CMK (cell line): ENCODE measurements at places on chromosomes 11 and 22.

DNA sequence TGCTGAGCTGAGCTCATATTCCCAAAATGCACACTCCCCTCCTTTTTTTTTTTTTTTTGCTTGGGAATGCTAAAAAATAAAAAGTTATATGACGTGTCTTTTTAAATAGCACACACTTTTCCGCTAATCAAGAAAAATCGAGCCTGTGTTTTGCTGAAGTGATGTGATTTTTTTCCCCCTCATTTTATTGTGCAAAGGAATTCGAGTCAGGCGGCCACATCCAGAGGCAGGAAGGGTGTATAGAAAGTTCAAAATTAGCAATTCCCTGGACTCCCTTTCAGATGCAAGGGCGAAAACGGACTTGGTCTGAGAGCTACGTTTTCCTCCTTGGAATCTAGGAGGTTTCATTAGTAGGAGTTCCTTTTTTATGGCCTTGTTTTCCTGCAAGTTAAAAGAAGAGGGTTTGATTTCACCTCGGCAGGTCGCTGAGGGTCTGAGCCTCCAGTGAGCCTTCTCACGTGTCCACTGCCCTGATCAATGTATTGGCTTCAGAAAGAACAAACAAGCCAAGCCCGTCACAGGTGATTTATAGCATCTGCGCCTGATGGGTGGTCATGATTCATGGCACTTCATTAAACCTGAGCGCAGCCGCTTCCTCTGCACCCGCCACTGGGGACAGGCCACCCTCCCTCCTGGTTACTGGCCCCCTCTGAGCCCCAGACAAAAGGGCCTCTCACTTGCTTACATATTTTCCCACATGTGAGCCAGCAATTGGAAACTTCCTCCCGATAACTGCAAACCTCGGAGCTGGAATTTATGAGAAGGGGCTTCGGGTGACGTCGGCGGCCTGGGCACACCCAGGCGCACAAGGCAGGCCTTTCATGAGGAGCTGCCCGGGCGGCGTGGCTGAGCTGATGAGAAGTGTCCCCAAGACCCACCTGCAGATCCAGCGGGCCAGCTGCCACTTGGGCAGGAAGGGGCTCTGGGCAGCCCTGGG is 64.4 kb upstream of the LINC01488 start:
- no peak for DNase-seq

GRCh38 chr22:41128606-41129005 is 36.2 kb downstream of the EP300 start:
- no peak for DNase-seq

DNA sequence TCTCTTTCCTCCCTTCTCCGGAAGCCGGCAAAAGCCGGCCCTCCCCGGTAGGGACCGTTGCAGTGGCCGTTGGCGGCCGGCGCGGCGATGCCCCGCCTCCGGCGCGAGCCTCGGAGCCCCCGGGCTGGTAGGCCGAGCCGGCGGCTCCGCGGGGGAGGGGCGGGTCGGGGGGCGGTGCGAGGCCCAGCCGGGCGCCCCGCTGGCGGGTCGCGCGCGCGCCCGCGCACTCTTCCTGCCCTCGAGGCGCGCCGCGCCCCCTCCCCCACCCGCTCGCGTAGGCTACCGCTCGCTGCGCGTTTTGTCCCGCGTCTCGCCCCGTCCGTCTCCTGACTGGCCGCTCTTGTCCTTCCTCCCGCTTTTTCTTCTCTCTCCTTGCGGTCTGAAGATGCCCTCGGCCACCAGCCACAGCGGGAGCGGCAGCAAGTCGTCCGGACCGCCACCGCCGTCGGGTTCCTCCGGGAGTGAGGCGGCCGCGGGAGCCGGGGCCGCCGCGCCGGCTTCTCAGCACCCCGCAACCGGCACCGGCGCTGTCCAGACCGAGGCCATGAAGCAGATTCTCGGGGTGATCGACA is 591 bp downstream of the CAPRIN1 start:
- DNase-seq, result peak; percentile 82

DNA sequence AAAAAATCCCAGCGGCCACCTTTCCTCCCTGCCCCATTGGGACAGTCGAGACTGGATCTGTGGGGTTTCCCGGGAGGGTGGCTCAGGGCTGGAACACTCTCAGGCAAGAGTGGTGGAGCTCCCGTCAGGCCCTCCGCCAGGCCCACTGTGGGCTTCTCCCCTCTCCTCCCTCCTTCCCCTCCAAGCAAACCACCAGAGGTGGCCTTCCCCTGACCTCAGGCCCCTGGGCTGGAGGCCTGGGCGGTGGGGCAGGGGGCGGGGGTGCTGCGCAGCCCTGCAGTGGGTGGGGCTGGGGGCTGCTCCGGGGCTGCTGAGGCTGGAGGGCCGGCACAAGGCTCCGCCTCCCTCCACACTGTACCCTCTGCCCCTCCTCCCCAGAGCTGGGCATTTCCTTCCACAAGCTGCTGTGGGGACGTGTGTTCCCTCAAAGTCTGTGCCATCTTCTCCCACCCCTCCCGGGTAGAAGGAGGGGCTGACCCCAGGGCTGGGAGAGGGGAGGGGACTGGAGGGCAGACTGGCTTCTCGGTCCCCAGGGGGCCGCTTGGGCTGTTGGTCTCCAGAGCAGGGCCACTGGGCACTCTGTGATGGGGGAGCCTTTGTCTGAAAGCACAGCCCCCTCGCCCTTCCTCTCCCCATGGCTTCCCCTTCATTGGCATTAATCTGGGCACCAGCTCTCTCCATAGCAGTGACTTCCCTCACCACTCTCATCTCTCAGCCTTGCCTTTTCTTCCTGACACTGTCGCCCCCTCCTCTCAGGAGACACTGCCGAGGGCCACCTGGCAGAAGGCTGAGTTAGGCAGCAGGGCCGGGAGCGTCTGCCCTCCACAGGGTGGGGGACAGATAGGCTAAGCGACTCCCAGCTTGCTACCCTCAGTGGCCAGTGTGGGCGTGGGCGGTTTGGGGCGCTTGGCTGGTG is 7.1 kb downstream of the RCOR2 start:
- no peak for DNase-seq

DNA sequence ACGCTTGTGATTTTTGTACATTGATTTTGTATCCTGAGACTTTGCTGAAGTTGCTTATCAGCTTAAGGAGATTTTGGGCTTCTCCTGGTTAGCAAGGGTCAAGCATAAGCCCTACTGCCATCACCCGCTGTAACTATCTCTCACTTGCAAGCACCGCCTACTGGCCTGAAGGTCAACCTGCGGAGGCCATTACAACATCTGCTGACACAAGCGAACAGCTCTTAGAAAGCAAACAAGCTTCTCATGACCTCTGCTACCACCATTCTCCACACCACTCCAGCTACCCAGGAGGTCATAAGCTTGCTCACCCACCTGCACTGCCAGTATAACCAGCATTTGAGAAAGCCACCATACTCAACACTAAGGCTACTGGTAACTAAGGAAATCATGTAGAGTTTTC is 288.4 kb upstream of the KIRREL3 start:
- no peak for DNase-seq

- no peak for DNase-seq
Measured at GRCh38 chr11:31798554-31799434, 12.3 kb downstream of the PAX6 start.

DNA sequence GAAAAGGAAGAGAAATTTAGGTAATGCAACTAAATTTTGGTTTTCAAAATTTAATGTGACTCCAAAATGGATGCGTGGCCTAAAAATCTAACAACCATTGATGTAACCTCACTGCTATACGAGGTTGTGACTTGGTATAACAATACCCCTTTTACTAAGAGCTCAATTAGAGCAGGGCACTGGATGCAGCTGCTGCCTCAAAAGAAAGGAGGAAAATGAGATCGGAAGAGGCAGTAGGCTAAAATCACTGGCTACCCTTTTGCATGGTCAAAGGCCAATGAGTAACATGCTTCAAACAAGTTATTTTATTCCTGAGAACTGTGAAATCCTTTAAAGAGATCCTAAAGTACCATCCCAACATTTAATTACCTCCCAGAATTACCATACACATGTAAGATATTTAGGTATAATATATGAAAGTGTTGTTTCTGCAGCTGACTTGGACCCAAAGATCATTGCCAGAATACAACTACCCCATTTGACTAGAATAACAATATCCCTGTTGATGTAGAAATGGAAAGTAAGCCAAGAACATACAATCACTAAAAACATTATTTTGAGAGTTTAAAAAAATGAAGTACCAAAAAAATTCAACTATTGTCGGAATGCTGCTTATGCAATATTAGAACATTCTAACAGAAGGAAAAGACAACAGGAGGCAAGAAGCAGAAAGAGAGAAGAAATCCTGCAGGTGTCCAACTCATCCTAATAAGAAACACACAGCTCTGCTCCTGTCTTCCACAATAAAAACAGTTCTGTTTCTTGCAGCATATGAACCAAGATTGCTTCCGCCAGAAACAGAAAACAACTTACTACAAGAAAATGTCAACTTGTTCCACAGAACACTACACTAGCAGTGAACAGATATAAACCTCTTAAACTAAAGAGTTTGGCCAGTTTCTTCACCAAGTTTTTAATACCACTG is 15.0 kb downstream of the SIK3 start:
- no peak for DNase-seq

DNA sequence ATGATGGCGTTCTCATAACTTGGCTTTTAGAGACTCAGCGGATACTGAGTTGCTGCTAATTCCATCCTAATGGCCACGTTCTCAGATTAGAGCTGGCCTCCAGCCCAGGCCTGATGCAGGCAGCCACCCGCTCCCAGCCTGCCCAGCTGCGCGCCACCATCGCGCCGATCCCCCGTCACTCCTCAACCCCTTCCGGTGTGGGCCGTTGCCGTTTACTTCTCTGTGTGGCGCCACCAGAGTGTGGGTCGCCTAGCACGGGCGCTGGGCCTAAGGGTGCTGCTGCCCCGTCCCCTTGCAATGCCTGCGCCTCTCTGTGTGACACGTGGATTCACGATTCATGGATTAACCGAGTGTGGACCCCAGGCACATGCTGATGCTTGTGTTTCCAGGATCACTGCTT is 1116.0 kb downstream of the BRD1 start:
- no peak for DNase-seq

DNA sequence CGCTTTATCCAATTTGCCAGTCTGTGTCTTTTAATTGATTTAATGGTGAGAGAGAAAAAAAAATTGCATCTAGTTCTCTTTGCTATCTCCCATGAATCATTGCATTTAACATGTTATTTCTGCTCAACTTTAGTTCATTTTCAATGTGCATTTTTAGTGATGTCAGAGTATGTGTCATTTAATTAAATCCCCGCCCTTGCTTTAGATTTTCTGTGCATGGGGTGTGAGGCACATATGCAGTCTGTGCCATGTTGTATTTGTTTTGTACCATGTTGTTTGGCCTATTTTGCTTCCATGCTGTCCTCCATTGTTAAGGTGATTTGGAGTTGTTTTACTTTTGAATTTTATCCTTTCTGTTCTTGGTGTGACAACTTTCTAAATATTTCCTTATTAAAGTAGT is 8.3 kb upstream of the NCR3LG1 start:
- DNase-seq, result no peak

- DNase-seq, result peak; percentile 65
Measured at GRCh38 chr11:65429724-65430405, 7.3 kb downstream of the NEAT1 start.

DNA sequence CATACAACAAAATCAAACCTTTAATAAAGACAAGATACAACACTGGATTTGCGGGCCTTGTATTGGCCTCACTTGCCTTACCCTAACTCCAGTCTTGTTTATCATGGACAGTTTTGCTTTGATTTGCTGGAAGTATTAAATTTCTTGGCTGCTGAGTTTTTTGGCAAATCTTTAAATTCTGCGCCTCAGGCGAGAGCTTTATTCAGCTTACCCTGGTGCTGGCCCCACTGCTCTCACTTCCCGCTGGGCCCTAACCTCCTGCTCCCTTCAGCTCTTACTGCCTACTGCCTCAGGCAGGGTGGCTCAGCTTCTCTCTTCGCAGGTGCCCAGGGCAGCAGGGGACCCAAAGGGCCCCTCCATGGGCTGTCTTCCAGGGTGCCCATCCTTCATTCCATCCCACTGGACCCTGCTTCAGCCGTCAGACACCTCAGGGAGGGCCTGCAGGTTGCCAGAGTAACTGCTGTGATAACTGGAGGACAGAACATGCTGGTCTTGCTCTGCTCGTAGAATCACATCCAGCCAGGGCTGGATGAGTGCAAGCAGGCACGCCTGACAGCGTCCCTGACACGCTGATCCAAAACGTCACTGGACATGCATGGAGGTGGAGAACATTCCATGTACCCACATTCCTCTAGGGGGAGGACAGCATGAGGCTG is 45.7 kb upstream of the TUB start:
- no peak for DNase-seq

DNA sequence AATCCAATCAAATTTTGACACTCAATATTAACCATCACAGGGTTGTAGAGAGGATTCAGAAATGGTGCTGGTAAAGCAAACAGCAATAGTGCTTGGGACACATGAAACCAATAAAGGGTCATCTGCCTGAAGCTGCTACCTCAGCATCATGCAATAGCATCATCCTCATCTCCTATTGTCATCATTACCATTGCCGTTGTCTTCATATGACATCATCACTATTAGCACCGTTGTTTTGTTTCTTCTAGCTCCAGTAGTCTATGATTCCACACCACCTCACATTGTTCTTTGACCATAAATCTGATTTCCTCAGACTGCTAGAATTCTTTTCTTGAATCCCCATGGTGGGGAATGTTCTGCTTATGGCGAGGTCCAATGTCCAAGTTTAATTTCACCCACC is 52.8 kb upstream of the GRK3 start:
- no peak for DNase-seq

- DNase-seq, result no peak
Measured at GRCh38 chr11:127157225-127157624, 156.7 kb upstream of the KIRREL3 start.

GRCh38 chr22:26848244-26848920 is 191.0 kb downstream of the MIAT start:
- no peak for DNase-seq

DNA sequence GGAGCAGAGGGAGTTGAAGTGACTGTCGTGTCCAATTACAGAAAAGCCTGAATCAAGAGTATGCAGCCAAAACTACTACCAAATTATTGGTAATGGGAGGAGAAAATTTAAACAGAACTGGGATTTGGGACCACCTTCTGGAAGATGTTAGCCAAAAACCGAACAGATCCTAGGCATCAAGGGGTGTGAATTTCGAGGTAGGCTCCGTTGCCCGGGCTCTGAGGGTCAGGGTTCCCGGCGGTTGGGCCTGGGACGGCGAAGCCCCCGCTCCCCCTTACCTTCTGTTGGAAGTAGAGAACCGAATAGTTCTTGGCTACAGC is 313 bp downstream of the PRCP start:
- DNase-seq, result no peak

GRCh38 chr22:23419171-23419570 is 160.9 kb downstream of the IGLL1 start:
- DNase-seq, result no peak

- no peak for DNase-seq
Measured at GRCh38 chr22:20952544-20953341, 14.3 kb upstream of the AIFM3 start.

GRCh38 chr11:19200410-19201201 is 1.2 kb downstream of the CSRP3 start:
- no peak for DNase-seq

DNA sequence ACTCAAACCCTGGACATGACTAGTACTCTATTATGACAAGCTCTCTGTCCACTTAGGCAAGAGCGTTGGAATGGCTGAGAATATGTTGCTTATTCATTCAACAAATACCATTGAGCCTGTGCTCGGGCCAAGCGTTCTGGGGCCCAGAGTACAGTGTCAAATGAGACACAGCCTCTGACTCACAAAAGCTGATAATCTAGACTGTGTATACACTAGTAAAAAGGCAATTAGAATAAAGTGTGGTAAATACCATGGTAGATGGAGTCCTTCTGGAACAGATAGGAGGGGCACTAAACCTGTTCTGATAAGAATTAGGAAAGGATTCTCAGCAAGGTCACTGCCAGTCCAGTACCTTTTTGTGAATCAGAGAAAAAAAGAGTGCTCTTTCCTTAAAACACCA is 24.7 kb downstream of the KCNE3 start:
- DNase-seq, result no peak
